ENCODE measurements at places on chromosomes 2 and 18.

- DNase-seq, result no peak
Measured at GRCh38 chr2:105600949-105601794, 143.5 kb upstream of the NCK2 start.

DNA sequence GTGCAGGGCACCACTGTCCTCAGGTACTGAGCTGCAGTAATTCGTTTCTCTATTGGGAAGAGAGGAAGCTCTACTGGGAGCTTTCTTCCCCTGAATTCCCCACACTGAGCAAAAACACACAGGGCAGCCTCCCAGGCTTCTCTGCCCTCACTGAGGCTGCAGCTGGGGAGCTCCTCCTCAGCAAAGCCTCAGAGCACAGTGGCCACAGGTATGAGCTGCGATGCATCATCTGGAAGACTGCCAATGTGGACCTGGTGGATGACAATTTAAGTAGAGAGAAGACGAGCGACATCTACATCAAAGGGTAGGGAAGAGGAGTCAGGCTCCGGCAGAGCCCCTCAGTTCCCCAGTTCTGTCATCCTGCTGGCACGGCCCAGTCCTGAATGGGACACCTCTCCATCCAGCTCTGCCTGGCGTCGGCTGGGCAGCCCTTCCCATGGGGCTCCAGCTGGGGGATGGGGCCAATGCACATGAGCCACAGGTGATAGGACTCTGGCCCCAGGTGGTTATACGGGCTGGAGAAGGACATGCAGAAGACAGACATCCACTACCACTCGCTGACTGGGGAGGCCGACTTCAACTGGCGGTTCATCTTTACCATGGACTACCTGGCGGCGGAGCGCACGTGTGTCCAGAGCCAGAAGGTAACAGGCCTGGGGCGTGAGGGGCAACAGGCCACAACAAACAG lies 37.6 kb downstream of the LMAN2L start:
- no peak for DNase-seq

DNA sequence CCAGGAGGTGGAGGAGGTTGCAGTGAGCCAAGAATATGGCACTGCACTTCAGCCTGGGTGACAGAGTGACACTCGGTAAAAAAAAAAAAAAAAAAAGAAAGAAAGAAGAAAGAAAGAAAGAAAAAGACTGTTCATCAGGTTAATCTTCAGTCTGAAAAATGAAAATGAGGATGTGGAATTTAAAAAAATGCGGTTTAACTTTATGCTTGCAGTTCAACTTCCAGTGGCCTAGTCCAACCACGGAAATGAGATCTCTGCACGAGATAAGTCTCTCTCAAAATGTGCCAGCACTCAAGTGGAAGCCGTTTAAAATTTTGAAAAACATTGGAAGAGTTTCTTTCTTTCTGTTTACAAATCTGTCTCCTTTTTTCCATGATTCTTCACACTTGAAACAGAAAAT lies 112.1 kb downstream of the DOCK10 start:
- DNase-seq, result no peak

- no peak for DNase-seq
Measured at GRCh38 chr18:57004366-57005121, 142.3 kb upstream of the BOD1L2 start.

DNA sequence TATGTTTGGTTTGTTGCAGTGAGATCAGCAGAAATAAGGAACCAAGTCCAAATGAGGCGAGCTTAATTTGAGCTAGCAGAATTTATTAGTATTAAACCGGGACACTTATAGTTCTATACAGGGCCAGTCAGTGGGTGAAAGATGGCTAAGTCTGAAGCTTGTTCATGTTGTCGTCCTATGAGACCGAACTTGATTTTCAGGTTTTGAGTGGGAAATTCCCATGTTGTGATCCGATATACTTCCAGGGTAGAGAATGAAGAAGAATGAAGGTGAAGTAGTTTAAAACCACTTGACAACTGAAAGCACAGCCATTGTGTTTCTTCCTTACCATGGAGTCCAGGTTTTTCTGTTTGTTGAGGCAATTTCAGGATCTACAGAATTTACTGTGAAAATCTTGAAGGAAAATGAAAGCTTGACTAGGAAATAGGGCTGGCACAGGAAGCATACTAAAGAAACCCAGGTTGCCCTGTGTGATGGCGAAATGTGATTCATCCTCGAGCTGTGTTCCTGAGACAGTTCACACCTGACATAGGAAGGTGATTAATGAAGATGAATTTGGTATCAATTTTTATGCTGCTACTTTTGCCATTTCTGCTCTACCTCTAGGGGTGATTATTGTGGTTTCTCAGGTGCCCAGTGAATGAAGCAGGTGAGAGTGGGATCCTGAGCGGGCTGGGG lies 37.6 kb upstream of the MGAT5 start:
- no peak for DNase-seq

- peak; percentile 37 for DNase-seq
Measured at GRCh38 chr18:77208964-77209363, 40.7 kb upstream of the GALR1 start.

DNA sequence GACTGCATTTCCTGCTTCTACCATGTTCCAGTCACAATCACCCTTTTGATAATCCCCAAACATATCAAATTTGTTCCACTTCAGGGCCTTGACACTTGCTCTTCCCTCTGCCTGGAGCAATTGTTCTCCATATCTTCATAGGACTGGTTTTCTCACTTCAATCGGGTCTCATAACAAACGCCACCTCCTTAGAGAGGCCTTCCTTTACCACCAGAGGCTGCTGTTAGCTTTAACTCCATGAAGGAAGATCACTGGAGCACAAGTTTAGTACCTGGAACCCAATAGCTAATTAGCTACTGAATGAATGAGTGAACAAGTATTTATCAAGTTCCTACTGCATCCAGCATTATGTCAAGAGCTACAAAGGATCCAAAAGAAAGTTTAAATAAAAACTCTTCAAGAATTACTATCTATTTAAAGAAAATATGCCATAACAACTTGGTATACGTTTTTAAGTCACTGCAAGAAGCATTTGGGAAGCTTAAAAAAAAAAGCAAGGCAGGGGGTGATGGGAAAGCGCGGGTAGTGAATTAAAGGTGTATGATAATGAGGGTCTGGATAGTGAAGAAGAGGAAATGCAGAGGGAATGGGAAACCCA lies 58.8 kb downstream of the BAZ2B start:
- DNase-seq, result no peak

DNA sequence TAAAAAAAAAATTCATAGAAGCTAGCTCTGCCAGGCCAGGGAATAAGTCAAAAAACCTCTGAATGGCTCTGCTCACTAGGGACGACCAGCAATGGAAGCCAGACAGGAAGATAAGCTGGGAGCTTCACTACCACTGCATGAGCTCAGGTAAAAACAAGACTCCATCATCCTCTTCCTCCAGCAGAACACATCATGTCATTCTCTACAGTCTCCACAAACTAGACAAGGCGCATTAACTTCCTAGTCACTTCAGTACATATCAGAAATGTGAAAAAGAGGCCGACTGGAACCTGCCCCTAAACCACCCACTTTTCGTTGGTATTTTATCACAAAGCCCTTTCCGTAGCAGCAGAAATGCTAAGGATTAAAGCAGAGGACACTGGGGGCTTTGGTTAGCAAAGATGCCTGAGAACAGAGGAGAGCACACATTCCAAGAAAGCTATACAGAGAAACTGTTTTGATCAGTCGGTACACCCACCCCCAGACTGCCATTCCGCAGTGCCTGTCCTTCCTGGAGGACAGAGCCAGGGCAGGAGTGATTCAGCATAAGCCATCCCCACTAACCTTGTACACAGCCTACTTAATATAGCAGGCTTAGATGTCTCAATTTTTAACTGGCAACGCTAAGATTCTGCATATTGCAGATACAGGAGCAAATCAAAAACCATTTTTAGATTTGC lies 53.4 kb downstream of the AAK1 start:
- DNase-seq, result no peak

DNA sequence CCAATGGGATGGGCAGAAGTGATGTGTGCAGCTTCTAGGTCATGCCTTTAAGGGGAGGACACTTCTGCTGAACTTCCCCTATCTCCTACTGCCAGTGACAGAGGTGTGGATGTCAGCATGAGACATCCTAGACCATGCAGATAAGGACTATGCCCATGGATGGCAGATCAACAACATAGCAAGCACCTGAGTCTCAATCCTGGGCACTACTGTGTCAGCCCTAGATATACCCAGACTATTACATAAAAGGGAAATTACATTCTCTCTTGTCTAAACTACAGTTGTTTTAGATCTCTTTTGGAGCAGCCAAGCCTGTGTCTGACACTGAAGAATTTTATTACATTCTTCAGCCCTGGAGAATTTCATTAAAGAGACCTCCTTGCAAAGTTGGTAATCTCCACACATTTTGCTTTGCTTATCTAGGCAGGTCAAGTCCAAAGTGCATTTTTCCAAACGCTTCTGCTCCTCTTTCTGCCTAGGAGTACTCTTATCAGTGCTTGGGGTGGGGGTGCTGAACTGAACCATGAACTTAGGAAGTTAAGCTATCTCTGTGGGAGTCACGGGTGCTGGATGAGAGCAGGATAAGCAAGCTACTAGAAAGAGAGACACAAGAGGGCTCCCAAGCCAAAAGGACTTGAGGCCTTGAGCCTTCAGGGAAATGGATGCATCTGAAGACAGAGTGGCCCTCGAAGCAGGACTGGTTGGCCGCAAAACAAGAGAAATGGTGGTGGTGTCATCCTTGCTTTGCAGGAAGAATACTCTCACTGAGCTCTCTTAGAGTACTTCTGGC lies 95.2 kb upstream of the SPRED2 start:
- no peak for DNase-seq

DNA sequence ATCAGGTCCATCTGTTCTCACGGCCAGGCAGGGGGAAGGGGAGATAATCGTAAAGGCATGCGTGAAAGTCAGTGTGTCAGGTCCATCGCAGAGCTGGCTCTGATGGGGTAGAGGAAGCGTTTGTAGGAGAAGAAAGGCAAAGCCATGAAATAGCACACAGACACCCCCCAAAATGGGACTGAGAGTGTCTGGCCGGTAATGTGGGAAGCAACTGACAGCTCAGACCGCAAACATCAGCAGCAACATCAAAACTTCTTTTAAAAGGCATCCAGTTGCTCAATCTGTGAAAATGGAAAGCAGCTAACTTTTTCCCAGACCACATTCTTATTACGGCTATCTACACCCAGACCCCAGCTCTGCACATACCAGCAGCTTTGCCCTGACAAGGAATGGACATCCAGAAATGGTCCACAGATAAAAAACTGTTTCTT lies 232.6 kb downstream of the EN1 start:
- DNase-seq, result no peak

DNA sequence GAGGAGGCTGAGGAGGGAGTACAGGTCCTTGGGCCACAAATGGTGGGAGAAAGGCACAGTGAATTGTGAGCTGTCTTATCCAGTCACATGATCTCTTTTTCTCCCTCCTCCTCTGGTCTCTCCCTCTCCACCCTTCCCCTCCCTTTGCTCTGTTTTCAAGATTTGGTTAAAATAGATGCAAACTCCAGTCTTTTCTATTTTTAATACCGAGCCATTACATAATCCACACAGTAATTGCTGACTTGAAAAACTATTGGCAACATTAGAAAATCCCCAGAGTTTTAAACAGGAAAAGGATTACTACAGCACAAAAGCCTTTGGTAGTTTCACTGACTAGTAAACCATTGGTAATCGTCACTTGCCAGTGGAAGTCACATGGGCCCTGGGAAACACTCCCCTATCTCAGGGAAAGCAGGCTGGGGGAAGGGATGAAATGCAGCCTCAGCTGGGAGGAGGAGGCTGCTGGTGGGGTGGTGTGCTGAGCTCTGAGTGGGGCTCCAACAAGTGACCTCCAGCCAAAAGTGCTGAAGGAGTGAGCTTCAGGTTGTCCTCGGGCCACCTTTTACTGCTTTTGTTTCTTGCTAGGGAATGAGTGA lies 57.4 kb upstream of the PCBP1 start:
- DNase-seq, result peak; percentile 46

DNA sequence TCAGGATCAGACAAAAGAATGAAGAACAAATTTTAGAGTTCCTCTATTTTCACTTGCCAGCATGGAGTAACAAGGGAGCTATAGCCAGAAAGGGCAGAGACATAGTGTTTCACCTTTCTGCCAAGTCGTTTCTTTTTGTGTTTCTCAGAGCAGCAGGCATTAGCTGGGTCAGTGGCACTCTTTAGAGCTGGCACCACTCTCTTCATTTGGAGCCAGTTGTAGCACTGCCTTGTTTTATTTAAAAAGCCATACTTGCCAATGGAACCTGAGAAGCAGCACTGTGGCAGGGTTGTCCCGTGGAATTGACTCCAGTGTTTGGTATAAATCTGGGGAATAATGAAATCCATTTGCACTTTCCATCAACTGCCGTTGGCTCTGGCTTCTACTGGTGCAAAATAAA lies 64.0 kb downstream of the LRRTM4 start:
- DNase-seq, result no peak

DNA sequence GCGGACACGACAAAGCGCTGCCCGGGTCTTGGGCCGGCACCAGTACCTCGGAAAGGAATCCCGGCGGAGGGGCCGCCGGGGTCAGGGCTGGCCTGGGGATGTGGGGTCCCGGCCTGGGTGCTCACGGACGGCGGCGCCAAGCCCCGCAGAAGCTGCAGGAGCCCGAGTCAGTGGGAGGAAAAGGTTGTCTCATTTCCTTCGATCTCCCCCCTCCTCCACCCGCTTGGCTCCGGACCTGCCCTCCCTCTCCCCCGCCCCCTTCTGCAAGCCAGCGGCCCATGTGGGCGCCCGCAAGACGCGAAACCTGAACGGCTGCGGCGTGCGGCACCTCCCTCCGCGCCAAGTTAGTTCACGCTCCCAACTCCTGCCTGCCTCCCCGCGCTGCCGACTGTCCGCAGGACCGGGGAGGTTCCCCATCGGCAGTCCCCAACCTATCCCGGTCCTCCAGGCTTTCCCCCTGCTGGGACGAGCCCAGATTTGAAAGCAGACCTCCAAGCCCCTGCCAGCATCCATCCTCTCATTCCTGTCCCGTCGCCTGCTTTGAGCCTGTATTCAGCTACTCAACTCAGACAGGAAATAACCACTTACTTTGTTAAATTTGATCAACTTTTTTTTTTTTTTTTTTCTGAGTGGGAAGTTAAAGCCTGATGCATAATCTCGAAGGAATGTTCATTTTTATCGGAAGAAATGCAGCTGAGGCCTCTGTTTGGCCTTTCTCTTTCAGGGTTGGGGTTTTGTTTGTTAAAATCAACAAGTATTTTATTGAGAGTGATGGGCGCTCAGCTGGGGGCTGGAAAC lies at the start of gene EVA1A:
Gene EVA1A, minus strand, starts transcription at position 172 of the 798 bp plus-strand sequence. CDS start 42,799 bp downstream, outside the sequence.
- peak; percentile 37 for DNase-seq

DNA sequence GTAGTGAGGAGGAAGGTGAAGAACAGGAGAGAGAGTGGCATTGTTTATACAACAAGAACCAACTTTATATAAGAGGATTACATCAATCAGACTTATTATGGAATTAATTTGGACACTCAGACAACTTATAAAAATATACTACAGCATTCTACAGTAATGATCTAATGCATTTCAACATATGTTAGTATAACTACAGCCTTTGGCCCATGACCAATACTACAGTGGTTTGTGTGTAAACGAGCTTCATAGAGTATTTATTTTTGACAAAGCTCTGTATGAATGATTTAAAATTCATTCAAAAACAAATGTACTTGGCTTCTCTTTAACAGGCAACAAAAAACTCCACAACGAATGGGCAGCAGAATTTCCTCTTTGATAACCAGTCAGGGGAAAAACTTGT lies 72.8 kb downstream of the ZNF521 start:
- no peak for DNase-seq
